Keratinocyte (primary cell): ENCODE measurements at places on chromosomes 11 and 22. TPM values are rescaled to one million over a fixed set of nuclear protein-coding genes. Genes with fewer than 3 reads are reported as not detected.

The MMP1 gene
- polyA plus RNA-seq: 81.5 to 158 TPM (median 107 TPM) in 3 replicates

The CARD18 gene
- polyA plus RNA-seq: 2.5 to 11.5 TPM (median 10.4 TPM) in 3 replicates

The SCN3B gene
- polyA plus RNA-seq: 0.08 to 0.19 TPM (median 0.10 TPM) in 3 replicates

DNA sequence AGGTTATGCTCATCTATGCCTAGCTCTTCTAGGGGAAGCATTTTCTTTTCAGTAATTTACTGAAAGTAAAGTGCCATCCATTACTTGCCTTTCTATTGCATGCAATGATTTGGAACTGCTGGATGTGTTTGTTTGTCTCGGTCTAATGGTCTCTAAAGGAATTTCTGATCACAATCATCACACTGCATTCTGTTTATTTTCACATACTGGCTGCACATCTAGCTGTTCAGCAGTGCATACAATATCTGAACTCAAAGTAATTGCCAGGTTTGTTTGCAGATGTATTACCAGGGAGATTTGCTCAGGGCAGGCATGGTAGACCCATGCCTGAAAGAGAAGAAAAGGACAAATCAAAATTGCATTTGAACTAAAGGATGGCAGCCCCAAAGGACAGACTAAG is 36.4 kb upstream of the CWF19L2 start:
- no peak for DNase-seq

- no peak for DNase-seq
Observed at GRCh38 chr22:47071078-47071806, 308.8 kb downstream of the TBC1D22A start.

The OR6A2 gene
- polyA plus RNA-seq: 0.05 to 0.09 TPM in 2 of 3 replicates, not detected in the other

The CD3E gene
- 0.06 TPM in 1 of 3 replicates, not detected in the others for polyA plus RNA-seq

DNA sequence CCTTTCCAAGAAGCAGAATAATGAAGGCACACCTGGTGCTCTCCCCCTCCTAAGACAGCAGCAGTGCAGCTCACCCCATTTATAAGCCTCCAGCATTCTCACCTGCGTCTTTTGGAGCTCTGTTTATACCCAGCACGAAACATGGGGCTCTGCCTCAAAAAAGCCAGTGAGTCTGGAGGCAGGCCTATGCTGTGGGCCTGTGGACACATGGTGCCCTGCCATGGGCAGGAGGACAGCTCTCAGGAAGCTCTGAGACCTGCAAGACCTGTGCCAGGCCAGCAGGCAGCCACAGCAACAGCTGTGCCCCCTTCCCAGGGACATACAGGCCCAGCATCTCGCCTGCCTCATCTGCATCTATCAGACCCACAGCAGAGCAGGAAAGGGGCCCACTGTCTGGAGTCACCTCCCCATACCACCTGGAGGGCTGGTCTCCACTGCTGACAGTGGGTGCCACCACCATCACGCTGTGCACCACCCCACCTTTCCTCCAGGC is 64.2 kb downstream of the DGCR2 start:
- no peak for DNase-seq

DNA sequence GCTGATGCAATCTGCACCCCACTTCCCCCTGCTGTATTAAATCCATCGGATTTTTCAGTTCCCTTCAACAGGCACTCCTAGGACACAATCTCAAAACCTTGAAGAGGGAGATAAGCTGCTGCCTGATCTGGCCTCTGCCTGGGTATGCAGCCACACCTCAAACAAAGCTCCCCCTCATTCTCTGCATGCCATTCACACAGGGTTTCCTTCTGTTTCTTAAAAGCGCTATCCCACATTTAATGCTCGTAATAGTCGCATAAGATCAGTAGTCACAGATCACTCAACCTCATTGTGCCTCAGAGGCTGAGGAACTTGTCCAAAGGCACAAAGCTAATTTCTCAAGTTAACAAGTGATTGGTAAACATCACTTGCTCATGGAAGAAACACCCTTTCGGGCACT is 34.0 kb downstream of the UQCR10 start:
- no peak for DNase-seq

The OR2D2 gene
- 0.10 to 0.14 TPM in 2 of 3 replicates, not detected in the other for polyA plus RNA-seq

DNA sequence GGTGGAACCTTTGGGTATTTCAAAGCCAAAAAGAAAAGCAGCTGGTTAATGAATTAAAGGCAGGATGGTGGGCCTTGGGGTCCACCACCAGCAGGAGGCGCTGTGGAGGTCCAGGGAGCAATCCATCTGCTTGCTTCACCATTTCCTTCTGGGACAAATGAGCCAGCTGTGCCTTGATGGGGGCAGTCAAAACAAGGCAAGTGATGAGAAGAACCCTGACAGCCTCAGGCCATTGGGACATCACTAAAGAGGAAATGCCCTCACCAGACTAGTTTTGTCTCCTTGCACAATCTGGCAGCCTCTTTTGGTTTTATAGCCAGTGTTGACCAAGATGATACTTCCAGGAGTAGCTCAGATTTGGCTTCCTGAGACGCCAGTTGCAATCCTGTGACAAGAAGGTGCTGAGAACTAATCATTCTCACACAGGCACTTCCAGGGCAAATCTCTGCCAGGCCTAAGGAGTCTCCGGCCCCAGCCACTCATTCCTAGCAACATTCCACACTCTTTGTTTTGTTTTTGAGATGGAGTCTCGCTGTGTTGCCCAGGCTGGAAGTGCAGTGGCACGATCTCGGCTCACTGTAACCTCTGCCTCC is 38.2 kb upstream of the WEE1 start:
- no peak for DNase-seq

The DNAJB7 gene
- polyA plus RNA-seq: not detected in 3 replicates

GRCh38 chr11:64207256-64208085 is 950 bp downstream of the FERMT3 start:
- DNase-seq: no peak

- no peak for DNase-seq
Observed at GRCh38 chr11:60371386-60371785, 6.9 kb upstream of the MS4A7 start.

GRCh38 chr22:37383341-37383740 is 43.9 kb downstream of the ELFN2 start:
- no peak for DNase-seq

- no peak for DNase-seq
Observed at GRCh38 chr11:10797001-10797400, 11.7 kb downstream of the EIF4G2 start.

GRCh38 chr11:31809541-31809856 is 1.6 kb downstream of the PAX6 start:
- no peak for DNase-seq

DNA sequence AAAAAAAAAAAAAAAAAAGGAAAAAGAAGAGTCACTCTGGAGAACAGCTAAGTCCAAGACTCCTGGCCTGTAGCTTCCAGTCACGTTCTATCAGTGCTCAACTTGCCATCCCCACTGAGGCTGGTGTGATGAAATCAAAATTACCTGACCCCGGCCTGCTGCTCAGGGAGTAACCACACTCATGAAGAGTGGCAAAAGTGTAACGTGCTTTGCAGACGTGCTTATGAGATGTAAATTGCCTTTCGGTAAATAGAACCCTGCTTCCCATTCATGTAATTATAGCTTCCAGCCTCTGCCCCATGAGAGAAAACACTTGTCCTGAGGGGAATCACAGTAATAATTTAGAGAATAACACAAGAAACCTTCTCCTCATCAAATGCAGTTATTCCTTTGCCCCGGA is 28.2 kb upstream of the CHKA start:
- DNase-seq: no peak

The TRMU gene
- 24.7 to 33.6 TPM (median 24.9 TPM) in 3 replicates for polyA plus RNA-seq

DNA sequence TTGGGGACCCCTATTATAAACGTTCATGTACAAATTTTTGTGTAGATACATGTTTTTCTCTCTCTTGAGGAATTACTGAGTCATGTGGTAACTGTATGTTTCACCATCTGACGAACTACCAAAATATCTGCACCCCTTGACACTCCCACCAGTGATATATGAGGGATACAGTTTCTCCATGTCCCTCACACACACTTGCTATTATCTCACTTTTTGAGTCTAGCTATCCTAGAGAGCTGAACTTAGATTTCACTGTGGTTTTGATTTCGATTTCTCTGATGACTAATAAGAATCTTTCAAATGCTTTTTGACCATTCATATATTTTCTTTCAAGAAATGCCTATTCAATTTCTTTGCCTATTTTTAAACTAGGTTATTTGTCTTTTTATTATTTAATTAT is 200.2 kb downstream of the PGR start:
- no peak for DNase-seq

The SLC43A3 gene
- 14.1 to 83.9 TPM (median 48.1 TPM) in 3 replicates for polyA plus RNA-seq

GRCh38 chr11:125063429-125064043 is 431 bp downstream of the SLC37A2 start:
- no peak for DNase-seq

The NPAT gene
- 6.1 to 8.0 TPM (median 6.3 TPM) in 3 replicates for polyA plus RNA-seq

DNA sequence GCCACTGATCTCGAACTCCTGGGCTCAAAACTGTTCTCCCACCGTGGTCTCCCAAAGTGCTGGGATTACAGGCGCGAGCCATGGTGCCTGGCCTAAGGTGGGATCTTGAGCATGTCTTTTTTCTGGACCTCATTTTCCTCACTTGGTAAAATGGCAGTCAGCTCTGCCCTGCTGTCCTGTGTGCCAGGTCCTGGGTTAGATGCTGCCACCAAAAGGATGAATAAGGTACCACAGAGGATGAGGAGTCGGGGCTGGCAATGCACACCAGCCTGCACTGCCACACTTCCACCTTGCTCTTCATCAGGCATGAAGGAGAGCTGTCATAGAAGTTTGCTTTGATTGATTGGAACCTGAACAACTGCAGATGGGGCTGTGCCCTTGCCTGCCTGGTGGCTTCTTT is 32.3 kb downstream of the ACO2 start:
- DNase-seq: no peak

- DNase-seq: no peak
Observed at GRCh38 chr11:69436041-69436982, 45.2 kb upstream of the LINC01488 start.

The MFNG gene
- 4.1 to 5.9 TPM (median 5.8 TPM) in 3 replicates for polyA plus RNA-seq

- no peak for DNase-seq
Observed at GRCh38 chr11:60158636-60159035, 24.2 kb downstream of the MS4A6A start.

GRCh38 chr11:12864316-12865156 is 144.6 kb upstream of the RASSF10 start:
- DNase-seq: no peak

- no peak for DNase-seq
Observed at GRCh38 chr11:121291896-121292494, 576 bp upstream of the SC5D start.

DNA sequence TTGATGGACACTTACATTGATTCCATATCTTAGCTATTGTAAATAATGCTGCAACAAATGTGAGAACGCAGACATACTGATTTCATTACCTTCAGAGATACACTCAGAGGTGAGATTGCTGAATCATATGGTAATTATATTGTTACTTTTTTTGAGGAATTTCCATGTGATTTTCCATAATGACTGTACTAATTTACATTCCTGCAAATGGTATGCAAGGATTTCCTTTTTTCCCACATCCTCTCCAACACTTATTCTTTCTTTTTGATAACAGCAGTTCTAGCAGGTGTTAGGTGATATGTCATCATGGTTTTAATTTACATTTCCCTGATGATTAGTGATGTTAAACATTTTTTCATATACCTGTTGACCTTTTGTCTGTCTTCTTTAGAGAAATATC is 207.7 kb downstream of the C11orf87 start:
- no peak for DNase-seq

GRCh38 chr22:29078036-29078868 is 5.4 kb downstream of the KREMEN1 start:
- no peak for DNase-seq

DNA sequence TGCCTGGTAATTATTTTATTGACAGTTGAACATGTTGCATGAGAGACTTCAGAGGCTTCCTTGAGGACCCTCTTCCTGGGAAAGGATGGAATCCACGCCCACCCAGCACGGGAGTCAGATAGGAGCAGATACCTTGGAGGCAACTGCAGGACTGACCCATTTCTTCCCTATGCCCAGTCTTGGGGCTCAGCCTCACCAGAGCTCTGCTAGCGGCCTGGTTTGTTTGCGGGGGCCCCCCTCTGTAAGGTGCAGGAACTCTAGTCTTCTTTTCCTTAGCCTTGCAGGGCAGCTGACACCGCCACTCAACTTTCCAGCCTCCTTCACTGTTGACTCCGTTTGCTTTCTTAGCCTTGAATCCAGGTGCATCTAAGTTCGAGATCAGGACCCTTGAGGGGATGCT is 1032.8 kb downstream of the BRD1 start:
- no peak for DNase-seq

DNA sequence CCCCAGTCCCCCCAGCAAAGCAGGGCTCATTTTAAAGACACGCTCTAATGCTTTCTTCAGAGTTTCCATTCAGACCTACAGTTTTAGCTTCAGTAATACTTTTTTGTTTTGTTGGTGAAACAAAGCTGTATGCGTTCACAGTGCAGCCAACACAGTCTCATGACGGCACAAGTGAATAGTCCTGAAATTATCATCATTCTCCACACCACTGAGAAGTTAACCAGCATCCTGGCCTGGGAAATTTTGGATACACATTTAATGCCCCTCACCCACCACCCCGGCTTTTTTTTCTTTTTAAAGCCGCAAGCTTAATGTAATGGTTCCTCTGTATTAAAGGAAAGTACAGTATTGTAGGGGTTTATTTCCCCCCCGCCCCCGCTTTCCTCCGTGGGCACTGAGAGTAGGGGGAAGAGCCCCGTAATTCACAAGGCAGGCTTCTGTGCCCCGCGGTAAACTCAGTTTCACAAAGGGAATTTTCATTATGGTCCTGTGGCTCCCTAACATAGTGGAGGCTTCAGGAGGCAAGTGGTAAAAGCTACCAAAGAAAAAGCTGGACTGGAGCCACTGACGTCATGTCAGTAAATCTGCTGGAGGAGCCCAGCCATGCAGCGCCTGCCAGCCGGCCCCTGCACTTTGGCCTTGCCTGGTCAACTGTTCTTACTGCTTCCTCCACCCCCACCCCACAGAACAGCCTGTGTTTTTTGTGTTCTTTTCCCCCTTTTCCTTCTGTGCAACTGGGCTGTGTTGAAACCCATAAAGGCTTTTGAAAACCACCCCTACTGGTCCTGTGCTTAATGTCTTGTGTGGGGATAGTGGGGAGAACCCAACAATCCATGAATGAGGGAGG is 18.2 kb downstream of the TEAD1 start:
- DNase-seq: no peak

GRCh38 chr22:44243761-44244160 is 63.0 kb downstream of the PARVG start:
- no peak for DNase-seq

- no peak for DNase-seq
Observed at GRCh38 chr11:107370390-107370789, 87.2 kb downstream of the CWF19L2 start.

- DNase-seq: no peak
Observed at GRCh38 chr11:76724171-76724768, 53.7 kb upstream of the LRRC32 start.
